ENCODE measurements at places on chromosomes 7 and 10. TPM values are rescaled to one million over a fixed set of nuclear protein-coding genes. Genes with fewer than 3 reads are reported as not detected.

The GIMAP1 gene
- polyA plus RNA-seq = 6.9 TPM

The HOGA1 gene
- polyA plus RNA-seq = 1.2 TPM

The ENTPD1 gene
- 1.6 TPM for polyA plus RNA-seq

The SPDYE6 gene
- polyA plus RNA-seq = 0.16 TPM

The ANXA8 gene
- polyA plus RNA-seq = 11.1 TPM

The HTR5A gene
- not detected for polyA plus RNA-seq

The CDK5 gene
- 7.8 TPM for polyA plus RNA-seq

The ATOH7 gene
- 0.32 TPM for polyA plus RNA-seq

The PNLIPRP3 gene
- 0.06 TPM for polyA plus RNA-seq

All from adipose tissue (tissue), 3 donors.